ENCODE measurements at places on chromosomes 3 and 15.

DNA sequence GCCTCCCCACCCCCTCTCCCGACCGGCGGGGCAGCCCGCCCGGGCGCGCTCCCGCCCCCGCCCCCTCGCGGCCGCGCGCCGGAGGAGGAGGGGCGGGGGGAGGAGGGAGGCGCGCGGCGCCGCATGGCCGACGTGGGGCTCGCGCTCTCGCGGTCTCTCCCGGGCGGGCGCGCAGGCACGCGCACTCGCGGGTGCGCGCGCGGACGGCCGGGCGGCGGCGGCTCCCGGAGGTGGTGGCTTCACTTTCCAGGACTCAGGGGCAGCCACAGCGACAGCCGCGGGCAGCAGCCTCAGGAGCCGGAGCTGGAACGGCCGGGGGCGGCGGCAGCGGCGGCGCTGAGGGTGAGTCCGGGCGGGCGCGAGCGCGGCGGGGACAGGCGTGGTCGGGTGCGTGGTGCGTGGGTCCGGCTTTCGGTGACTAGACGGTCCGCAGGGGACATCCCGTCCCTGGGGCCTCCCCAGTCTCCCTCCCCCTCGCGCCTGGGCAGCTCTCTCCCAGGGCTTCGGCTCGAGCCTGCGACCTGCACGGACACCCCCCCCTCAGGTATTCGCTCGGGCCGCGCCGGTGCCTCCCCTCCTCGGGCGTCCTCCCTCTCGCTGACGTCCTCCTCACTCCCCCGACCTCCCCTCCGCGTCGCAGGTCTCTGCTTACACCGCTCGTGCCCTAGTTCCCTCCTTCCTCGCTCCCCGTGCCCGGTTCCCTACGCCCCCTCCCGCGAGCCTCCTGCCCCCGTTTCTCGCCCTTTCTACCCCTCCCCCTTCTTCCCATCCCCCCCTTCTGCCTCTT is at the start of gene UBE2E2:
Gene UBE2E2, plus strand, starts transcription at position 407 of the 787 bp plus-strand sequence.
- DNase-seq, result peak; percentile 51

GRCh38 chr15:93042211-93042610 is 46.8 kb downstream of the RGMA start:
- DNase-seq, result no peak

GRCh38 chr3:4841776-4842440 is 137.3 kb upstream of the BHLHE40 start:
- no peak for DNase-seq

GRCh38 chr15:62413786-62414185 is 248.7 kb upstream of the C2CD4B start:
- no peak for DNase-seq

GRCh38 chr15:80003934-80004472 is 33.0 kb upstream of the BCL2A1 start:
- DNase-seq, result no peak

DNA sequence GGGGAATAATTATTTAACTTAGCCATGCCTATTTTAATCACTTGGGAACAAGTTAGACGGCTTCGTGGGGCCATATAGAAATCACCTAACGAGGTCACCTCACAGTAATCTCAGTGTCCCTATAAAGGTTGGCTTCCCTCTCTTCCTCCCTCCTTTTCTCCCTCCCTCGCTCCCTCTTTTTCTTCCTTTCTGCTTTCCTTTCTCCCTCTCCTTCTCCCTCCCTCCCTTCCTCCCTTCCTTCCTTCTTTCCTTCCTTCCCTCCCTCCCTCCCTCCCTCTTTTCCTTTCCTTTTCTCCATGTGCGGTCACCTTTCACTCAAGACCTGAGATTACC is 206.1 kb upstream of the DPH6 start:
- DNase-seq, result no peak

- DNase-seq, result no peak
These were observed 3.0 kb downstream of the FAM174B start for GRCh38 chr15:92652576-92652966.
